ENCODE measurements at places on chromosomes 4 and X. TPM values are rescaled to one million over a fixed set of nuclear protein-coding genes. Genes with fewer than 3 reads are reported as not detected.

The GRID2 gene
- total RNA-seq, result not detected

The TLL1 gene
- 7.2 TPM for total RNA-seq

The NHS gene
- total RNA-seq, result 0.88 TPM

The MAGEA4 gene
- total RNA-seq, result not detected

The AMOT gene
- total RNA-seq, result 23.5 TPM

The ADGRG2 gene
- 0.53 TPM for total RNA-seq

The GAGE12F gene
- not detected for total RNA-seq

The SUPT20HL2 gene
- not detected for total RNA-seq

The P2RY4 gene
- 7.6 TPM for total RNA-seq

The ANOS1 gene
- not detected for total RNA-seq

All from Peyer's patch (tissue), 4 donors.